ENCODE measurements at places on chromosomes 11 and 22.

- DNase-seq = no peak
Observed at GRCh38 chr22:45225732-45226502, 14.8 kb downstream of the KIAA0930 start.

DNA sequence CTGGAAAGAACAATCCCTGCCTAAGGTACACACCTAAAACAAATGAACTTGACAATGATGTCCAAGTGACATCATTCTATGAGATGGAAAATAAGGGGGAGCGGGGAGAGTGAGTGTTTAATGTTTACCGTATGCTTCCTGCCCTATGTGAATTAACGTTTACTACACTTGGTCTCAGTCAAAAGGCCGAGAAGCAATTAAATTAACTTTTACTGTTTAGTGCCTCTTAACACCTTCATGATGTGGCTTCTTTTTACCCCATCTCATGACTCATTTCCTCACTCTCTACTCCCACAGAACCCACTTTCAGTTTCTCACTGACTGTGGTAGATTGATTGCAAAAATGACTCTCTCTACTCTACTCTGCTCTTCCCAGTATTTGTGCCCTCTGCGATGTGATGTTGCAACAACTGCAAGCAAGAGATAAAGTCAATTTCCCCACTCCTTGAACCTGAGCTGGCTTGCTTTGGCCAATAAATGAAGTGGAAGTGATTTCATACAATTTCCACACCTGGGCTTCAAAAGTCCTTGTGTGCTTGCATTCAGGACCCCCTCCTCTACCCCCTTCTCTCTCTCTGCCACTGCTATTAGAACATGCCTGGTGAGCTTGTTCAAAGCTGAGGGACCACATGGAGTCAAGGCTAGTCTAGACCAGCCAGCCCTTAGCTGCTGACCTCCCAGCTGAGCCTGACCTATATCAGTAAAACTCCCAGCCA is 11.6 kb upstream of the ALKBH3 start:
- DNase-seq = no peak

GRCh38 chr11:103967985-103968384 is 68.5 kb upstream of the DDI1 start:
- no peak for DNase-seq

GRCh38 chr22:29212743-29213142 is 7.0 kb downstream of the EMID1 start:
- no peak for DNase-seq
